ENCODE measurements at places on chromosomes 3 and 15.

GRCh38 chr3:40054568-40055222, 245.3 kb downstream of the MYRIP start:
- DNase-seq: no peak

DNA sequence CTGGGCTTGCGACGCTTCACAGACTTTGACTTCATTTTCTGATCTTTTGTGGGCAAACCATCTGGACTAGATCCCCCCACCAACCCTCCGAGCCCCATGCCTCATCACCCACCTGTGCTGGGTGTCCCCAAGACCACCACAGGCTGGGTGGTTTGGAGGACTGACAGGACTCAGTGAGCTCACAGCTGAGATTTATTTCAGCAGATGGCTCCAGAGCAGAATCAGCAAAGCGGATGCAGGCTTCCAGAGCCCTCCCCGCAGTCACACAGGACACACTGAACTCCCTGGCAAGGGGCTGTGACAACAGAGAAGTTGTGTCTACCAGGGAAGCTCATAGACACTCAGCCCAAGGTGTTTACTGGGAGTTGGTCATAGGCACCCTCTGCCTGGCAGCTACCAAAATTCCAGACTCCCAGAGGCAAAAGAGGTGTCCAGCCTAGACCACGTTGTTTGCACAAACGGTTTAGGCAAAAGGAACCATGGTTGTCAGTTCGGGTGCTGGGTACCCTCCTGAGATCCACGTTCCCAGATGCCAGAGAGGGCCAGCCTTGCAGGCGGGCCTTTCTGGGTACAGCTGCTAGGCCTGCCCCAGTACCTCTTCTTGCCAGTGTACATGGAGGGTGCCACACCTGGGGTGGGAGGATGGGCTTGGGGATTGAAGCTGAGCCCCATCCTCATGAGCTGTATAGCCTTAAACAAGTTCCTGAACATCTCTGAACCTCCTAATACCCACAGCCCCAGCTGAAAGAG, 170.3 kb downstream of the NSMCE3 start:
- no peak for DNase-seq

GRCh38 chr3:124972457-124972856, 37.9 kb upstream of the MUC13 start:
- no peak for DNase-seq

DNA sequence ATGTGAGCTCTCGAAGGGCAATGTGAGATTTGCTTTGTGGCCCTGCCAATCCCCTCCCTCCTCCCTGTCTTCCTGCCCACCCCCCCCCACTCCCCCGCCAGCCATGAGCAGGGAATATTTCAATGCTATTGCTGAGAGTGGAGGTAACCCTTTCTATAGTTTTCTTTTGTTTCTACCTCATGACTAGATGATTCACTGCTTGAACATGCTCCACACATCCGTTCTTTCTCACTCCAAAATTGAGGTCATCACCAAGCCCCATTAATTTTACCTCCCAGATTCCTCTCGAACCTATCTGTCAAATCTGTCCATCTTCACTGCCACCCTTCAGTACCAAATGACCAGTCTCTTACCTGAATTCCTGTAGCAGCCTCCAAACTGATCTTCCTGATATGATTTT, 12.2 kb downstream of the ZNF774 start:
- peak; percentile 65 for DNase-seq

DNA sequence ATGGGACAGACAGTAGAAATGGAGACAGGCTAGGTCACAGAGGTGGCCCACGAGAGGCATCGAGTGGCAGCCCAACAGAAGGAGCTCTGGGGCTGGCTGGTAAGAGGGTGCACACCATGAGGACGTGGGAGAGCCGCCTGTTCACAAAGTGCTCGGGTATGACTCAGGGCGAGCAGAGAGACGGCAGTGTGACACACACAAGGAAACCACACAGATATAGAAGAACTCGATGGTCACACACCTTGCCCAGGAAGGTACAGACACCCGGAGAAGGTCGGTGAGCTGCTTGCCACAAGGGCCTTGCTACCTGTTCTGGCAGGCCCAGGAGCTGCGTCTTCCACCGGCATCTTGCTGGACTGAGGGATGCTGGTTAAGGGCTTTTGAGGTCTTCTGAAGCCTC, 50.2 kb downstream of the CA12 start:
- DNase-seq: peak; percentile 34

DNA sequence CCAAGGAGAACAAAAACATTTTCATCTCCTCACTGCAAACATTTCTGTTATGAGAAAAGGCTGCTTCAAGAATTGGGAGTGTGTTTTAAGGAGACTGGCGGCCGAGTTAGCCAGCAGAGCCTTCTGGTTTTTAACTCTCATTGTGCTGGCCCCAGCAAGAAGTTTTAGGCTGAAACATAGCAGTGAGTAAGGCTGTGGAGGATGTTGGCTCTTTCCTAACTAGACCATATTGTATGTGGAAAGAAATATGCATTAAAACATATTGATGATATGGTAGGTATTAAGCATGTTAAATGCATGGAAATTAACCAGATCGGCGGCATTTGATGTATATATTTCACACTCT, 90.7 kb downstream of the TIGIT start:
- no peak for DNase-seq

DNA sequence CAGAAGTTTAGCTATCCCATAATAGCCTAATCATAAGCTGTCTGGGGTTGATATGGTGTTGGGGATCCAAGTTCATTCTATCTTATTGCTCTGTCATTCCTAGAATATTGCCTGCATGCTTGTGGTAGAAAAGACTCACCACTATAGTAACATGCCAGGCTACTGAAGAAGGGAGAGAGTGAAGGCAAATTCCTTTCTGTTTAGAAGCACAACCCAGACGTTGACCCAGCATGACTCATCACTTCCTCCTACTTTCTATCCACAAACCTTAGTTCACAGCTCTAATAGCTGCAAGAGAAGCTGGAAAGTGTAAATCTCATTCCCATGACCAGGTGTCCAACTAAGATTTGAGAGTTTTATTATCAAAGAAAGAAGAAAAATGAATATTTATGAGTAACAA, 57.8 kb upstream of the NMD3 start:
- DNase-seq: peak; percentile 96

DNA sequence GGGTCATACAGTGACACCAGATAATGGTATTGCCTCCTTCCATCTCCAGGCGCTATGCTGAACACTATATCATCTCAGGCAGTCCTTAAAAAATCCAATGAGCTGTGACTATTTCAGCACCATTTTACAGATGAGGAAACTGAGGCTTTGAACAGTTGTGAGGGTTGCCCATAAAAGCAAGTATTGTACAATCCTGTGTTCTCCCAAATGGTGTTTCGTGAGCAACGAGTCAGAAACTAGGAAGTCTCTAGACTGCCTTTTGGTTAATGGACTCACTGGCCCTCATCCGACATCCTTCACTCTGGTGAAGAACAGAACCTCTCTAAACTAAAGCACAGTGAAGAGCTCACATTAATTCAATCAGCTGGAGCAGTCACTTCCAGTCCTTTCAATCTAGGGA, 61.8 kb downstream of the ATP8B4 start:
- no peak for DNase-seq

DNA sequence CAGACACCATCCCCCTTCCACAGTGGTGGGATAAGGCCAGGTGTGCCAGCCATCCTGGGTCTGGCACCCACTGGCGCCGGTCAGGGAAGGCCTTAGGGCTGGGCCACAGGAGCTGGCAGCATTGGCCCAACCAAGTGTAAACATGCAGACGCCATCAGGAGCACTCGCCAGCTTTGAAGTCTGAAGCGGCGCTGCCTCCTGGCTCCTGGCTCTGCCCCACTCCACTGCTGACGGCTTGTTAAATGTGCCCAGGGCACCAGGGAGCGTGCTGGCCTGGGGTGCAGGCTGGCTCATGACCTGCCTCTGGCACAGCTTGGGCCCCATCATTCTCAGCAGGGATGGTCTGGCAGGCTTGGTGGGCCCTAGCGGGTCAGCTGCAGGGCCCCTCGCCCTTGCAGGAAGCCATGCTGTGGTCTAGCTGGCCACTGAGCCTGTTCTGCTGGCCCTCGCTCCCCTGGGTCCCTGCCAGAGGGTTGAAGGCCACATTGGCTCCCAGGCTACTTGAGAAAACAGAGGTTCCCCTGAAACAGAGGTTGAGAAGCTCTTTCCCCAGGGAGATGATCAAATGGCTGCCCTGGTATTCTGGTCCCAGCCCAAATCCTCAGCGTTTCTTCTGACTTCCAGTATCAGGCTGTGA, 116.6 kb downstream of the DNAJB8 start:
- DNase-seq: no peak

GRCh38 chr3:46370839-46371518, at the start of gene CCR5:
Gene CCR5, plus strand, starts transcription at chr3:46370946. Its CDS starts 1,957 bp downstream, at chr3:46372903.
- DNase-seq: no peak

GRCh38 chr3:55555873-55556618, 68.9 kb upstream of the WNT5A start:
- no peak for DNase-seq

DNA sequence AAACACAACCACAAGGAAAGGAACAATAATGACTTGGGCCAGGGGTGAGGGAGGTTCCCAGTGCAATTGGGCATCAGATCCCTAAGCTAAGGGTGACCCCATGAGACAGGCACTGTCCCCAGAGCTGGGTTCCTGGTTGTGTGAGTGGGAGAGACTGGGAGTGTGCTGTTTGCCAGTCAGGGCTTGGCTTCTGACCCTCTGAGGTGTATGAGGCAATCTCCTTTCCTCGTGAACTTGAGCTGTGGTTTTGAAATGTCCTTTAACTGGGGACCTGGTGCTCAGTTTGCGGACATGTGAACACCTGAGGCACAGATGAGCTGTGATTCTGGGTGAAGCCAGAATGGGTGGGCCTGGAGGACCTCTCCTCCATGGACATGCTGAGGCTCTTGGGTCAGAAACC, 58.5 kb upstream of the PLXNA1 start:
- no peak for DNase-seq

DNA sequence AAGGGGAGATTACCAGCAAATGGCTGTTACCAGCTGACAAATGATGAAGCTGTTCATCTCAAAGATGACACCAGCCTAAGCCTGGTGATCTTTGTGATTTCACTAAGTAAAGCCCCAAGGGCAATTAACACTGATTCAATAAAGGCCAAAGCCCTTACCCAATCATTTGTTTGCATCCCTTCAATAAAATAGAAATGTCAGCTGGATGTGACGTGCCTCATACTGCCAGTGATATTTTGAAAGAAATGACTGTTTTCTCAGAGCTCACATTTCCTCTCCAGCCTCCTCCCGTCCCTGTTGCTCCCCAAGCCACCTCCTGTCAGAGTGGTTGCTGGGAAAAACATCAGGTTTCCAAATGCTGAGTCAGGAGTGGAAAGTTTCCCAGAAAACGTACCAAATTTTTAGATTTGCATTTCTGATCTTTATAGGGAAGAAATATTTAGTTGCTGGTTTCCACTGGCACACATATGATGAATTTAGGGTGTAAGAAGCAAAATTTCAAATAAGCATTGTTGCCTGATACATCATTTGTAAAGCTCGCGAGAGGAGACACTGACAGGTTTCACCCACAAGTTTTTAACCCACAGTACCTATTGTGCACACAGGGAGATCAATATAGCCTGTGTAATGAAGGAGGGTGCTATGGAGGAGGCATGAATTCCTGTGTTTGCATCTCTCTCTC, 21.0 kb downstream of the C2CD4A start:
- DNase-seq: peak; percentile 29

- no peak for DNase-seq
Measured at GRCh38 chr3:184663356-184663755, 48.5 kb downstream of the MAGEF1 start.

DNA sequence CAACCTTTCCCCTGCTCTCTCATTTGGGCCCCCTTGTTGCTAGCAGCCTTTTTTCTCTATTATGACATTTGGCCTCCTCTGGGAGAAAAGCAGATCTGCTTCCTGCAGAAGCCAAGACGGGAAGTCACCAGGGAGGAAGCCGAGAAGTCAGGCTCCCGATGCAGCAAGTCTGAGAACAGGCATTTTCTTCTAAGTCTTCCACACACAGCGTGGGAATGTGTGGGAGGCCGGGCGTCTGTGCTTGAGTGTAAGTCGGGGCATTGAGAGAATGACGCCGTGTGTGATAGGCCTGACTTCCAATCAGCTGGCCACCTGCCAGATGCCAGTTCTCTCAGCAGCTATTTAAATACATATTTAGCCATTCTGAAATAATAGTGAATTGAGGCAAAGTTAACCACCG, 75.8 kb upstream of the FAM98B start:
- DNase-seq: peak; percentile 21

- DNase-seq: no peak
Measured at GRCh38 chr15:62773369-62774165, 269.0 kb upstream of the TPM1 start.

DNA sequence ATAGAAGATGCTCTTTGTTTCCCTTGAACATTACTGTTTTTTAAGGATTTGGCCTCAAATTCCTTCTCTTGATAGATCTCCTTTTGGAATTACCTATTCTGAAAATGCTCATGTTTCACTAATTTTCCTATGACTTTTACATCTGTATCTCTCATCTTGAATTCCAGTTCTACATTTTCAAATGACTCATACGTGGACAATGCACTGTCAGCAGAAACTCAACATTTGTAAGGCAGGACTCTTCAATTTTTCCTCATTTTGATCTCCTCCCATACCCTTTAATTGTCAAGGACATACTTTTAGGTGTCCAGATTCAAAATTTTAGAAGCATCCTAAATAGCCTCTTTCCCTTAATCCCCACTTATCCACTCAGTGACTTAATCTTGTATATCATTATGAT, 341.0 kb upstream of the RASGRP1 start:
- peak; percentile 48 for DNase-seq

GRCh38 chr3:131109156-131109555, 82.5 kb downstream of the NEK11 start:
- DNase-seq: no peak

DNA sequence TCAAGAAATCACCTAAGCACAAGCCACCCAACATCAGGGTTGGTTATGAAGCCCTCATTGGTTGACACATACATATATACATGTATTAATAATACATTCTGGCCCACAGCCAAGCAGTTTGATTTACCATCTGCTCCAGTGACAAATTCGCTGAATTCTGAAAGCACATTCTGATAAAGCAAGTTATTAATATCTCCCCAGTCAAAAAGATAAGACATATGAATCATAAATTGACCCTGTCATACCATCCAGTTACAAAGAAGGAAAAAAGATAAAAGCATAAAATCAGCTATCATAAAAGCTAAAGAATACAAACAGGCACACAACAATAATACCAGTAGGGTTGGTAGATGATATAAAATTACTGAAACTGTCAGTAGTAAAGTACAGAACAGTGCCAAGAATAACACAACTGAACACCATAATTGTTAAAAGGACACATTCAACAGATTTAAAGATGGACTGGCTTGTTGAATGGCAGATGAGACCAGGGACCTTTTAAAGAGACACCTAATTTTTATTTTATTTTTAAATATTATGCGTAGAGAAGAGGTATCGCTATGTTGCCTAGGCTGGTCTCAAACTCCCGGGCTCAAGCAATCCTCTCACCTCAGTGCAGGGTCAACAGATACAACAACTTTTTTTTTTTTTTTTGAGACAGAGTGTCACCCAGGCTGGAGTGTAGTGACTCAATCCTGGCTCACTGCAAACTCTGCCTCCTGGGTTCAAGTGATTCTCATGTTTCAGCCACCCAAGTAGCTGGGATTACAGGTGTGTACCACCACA, 7.7 kb downstream of the SNX4 start:
- no peak for DNase-seq

- DNase-seq: no peak
Measured at GRCh38 chr3:132242790-132243189, 74.4 kb upstream of the ACP3 start.
